ENCODE measurements at places on chromosomes 7 and 10.

GRCh38 chr10:106661133-106661766 lies 503.3 kb downstream of the SORCS1 start:
- DNase-seq, result no peak

- DNase-seq, result no peak
These were observed 9.8 kb downstream of the DHX32 start for GRCh38 chr10:125871338-125871737.

- DNase-seq, result no peak
These were observed 843.6 kb downstream of the PCDH15 start for GRCh38 chr10:53957401-53957800.

DNA sequence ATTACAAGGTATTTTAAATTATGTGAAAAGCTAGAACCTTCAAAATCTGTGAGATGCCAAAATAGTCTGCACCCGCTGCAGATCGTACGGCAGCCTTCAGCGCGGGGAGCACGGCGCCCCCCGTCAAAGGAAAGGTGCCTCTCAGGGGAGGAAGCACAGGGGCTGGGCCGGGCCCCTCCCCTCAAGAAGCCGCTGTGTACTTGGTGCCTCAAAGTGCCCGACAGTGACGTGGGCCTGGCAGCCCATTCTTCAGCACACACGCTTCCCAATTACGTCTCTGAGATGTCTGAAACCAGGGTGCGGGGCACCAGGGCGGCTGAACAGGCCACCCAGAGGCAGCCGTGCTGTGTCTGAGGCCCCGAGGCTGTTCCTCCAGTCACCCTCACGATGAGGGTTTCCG lies 116.1 kb downstream of the INPP5A start:
- no peak for DNase-seq

GRCh38 chr7:118239014-118239413 lies 14.5 kb downstream of the ANKRD7 start:
- no peak for DNase-seq

DNA sequence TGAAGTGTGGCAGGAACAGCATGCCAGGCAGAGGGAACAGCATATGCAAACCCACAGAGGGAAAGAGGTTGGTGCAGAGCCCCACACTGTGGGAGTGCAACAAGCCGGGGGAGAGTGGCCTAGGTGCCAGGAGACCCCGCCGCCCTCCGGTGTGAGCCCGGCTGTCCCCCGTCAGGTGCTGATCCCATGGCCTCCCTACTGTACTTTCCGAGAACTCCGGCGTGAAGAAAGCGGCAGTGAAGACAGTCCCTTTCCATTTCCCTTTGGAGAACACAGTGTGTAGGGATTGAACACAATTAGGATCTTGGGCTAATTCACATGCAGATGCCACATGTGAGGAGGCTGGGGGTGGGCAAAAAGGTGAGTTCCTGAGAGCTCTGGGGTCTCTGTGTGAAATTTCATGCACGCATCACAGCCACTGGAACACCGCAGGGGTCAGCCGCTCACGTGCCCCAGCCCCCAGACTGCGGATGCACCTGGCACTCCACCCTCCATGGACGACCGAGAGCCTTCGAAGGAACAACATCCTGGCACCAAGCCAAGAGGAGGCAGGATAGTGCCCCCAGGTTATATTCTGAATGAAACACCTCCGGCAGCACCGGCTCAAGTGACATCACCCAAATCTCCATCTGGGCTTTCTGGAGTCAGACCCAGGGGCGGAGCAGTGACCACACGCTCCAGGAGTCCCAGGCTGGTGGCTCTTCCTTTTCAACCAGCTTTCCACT lies 82.1 kb upstream of the PPP2R2D start:
- DNase-seq, result no peak

DNA sequence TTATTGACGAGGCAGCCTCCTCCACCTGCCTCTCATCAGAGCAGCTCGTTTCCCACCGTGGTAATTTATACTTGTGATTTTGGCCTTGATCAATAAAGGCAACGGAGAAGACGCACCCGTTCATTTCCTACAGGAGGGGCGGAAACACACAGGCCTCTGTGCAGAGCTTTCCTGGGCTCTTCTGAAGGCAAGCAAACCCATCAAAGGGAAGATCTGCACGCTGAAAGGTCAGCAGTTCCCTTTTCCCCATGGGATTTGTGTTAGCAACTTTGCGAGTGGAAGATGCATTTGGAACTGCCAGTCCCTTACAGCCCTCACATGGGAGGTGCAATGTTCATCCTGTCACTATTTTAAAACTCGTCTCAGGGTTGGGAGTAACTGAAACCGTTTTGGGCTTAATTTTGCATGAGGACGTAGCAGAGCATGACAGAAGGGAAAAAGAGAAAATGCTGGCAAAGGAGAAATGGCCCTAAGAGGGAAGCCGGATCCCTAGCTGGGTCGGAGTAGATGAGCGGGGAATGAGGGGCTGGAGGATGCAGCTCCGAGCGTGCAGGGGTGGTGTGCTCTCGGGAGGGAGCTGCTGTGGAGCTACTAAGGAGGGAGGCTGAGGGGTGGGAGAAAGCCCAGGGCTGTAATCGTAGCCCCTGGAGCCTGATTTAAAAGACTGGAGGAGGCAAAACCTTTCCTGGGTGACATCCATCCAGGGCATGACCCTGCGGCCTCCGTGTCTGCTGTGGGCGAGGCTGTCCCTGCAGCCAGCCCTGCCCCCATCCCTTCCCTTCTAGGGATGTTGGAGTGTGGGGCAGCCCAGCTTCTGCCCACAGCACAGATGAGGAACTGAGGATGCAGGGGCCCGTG lies 111.1 kb upstream of the FAM20C start:
- DNase-seq, result no peak

GRCh38 chr10:100565206-100565985 lies 29.7 kb downstream of the HIF1AN start:
- no peak for DNase-seq

DNA sequence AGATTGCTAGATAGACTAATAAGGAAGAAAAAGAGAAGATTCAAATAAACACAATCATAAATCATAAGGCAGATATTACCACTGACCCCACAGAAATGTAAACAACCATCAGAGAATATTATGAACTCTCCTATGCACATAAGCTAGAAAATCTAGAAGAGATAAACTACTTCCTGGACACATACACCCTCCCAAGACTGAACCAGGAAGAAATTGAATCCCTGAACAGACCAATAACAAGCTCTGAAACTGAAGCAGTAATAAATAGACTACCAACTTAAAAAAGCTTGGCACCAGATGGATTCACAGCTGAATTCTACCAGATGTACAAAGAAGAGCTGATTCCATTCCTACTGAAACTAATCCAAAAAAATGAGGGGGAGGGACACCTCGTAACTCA lies 24.5 kb upstream of the STARD3NL start:
- no peak for DNase-seq

DNA sequence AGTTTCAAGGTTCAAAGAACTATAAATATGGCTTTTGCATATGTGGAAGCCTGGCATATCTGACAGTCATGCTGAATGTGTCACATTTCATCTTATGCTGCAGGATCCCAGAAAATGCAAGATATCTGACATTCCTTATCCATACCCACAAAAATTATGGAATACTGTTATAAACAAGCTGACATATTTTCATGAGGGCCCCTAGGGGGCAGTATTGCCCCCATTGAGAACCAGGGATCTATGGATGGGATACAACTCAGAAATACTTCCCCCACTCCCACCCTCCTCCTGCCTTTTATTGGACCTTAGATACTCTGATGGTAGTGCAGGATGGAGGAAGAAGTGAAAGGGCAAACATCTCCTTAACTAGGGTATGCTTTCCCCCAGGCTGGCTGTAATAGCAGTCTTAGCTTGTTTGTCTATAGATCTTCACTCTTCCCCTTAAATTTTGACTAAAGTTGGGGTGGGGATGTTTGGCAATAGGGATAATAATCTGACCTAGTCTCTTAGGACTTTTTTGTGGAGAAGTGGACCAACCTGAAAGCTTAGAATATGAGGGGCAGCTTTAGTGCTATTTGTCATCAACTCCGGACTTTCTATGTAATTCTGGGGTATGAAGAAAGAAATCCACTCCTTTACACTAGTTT lies 3.5 kb upstream of the GNGT1 start:
- DNase-seq, result peak; percentile 14

DNA sequence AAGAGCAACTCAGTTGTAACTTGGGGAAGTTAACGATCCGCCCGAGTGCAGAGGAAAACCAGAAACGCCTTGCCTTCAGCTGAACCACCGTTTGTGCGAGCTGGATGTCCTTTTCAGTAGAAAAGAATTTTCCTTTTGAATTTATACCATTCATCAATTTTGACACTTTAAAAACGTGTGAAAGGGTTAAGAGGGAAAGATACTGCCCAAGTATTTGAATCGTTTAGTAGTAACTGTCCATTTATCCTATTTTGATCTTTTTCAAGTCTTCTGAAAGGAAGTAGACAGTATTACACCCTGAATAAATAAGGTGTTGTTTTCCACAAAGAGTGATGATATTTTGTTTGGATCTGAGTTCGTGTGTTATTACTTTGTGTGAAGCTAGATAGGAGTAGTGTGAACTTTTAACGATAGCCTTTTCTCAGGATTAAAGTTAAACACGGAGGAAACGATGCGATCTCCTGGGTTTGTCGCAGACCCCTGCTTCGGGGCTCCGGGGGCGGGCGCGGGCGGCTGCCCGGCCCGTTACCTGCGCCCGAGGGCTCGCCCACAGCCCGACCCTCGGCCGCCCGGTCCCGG lies 830 bp upstream of the BMI1 start:
- DNase-seq, result no peak

DNA sequence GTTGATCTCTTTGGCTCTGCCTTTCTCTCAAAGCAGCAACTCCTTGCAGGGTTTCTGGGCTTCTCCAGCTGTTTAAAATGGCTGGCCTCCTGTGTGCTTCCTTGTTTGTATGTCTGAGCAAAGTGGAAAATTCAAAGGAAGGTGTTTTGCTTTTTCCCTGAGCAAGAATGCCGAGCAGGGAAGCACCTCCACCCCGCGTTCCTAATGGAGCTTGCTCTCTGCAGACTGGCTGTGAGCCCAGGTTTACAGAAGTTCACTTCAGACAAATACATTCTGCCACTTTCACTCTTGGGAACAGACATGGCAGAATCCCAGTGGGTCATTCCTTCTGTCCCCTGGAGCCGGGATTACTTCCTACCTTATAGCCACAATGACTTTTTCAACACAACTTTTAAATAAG lies 181.8 kb upstream of the AGK start:
- DNase-seq, result no peak

GRCh38 chr7:117399820-117400422 lies 27.4 kb downstream of the ASZ1 start:
- no peak for DNase-seq

DNA sequence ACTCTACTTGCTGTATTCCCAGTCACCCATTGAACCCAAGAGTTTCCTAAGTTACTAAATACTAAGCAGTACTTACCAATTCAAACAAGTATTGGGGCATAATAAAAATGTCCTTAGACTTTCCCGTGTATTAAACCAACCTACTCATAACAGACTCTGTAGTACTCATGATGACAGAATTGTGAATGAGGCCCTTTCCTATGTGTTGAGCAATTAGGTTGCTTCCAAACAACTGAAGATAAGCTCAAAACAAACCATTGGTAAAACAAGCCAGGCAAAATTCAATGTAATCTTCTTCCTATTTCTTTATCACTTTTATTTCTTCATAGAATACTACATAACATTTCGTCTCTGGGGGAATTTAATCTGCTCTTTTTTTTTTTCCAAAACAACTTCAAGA lies 106.5 kb upstream of the ANK3 start:
- DNase-seq, result no peak

DNA sequence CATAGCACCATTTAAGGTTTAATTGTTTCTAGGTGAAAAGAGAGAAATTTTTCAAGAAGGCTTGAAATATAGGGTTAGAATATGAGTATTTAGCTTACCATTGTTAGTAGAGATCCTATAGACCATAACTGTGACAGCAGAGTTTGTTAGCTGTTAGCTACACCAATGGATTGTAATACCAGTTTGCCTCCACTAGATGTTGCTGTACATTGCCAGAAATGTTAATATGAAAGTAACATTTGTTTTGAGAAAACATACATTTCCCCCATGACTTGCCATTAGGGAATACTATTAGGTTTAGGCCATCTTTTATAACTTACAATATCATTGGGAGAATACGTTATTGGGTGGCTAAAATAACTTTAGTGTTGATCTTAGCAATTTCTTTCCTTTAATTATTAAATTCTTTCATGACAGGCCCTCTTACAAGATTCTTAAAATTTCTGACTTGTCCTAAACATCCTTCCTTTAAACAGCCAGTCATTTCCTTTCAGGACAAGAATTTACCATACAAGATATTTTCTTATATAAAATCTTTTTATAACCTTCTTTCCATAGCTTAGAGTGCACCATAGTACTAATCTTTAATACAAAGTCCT lies 39.5 kb downstream of the ZNF117 start:
- peak; percentile 17 for DNase-seq

DNA sequence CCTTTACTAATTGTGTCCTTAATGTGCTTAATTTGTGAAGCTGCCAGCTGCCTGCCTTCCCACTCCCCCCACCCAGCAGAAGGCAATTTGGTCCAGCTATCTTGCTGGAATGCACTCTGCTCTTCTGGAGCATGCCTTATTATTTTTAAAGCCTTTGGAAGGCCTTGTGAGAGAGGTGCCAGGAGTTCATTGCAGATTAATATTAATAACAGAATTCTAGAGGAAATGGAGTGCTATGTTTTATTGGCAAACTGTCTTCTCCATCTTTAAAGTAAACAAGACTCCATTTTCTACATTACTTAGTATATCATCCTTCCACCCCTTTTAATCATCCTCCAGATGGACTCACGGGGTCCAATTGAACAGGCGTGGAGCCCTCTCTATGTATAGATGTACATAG lies 50.8 kb upstream of the ZNF32 start:
- DNase-seq, result no peak

Data from KG1 (cell line).